ENCODE measurements at places on chromosomes 2 and 18. TPM values are rescaled to one million over a fixed set of nuclear protein-coding genes. Genes with fewer than 3 reads are reported as not detected.

DNA sequence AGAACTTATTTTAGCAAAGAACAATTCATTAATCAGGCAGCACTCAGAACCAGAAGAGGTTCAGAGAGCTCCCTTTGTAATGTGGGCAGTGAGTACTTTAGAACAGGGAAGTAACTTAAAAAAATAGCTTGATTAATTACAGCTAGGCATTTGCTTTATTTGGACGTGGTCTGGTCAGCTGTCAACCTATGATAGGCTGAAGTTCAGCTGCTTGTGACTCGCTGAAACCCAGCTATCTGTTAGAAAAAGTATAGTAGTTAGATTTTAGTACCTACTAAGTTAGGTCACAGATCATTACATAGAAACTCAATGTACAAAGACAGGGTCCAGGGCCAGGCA lies 40.0 kb downstream of the PKDCC start:
- DNase-seq = no peak

- no peak for DNase-seq
Observed at GRCh38 chr2:75538521-75539490, 21.9 kb downstream of the EVA1A start.

DNA sequence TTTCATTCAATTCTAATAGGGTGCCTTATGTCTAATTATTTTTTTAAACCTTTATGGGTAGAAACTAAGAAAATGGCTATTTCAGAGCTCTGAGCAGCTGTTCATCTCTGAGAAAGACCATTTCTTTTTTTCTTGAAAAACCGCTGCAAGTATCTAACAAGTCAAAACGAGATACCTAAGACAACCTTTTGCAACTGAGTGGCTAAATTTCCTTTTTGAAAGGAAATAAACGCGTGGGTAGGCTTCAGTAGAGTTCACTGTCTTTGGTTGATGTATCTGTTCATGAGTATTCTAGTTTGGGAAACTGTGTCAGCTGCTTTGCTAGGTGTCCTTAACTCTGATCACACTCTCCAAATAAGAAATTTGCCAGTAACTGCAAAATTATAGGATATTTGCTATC lies 104.3 kb upstream of the LINC00305 start:
- DNase-seq = no peak

GRCh38 chr2:169131587-169132512 lies 62.5 kb downstream of the DHRS9 start:
- DNase-seq = peak; percentile 40

- no peak for DNase-seq
Observed at GRCh38 chr2:41698678-41699422, 349.0 kb upstream of the PKDCC start.

DNA sequence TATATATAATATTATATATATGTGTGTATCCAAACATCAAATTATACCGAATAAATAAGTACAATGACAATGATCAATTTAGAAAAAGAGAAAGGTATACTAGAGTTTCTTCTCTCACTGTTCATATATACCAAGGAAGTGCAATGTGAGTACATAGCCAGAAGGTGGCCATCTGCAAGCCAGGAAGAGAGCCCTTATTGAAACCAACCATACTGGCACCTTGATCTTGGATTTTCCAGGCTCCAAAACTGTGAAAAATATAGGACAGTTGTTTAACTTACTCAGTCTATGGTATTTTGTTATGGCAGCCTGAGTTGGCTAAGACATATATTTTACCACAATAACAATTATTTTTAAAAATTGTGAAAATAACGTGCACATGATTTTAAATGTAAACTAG lies 1490.2 kb upstream of the SLC39A10 start:
- no peak for DNase-seq

- no peak for DNase-seq
Observed at GRCh38 chr2:168705534-168706470, 96.6 kb upstream of the NOSTRIN start.

Gene C2orf66
- total RNA-seq = 0.53 TPM

GRCh38 chr2:79716266-79716665 lies 203.4 kb downstream of the CTNNA2 start:
- no peak for DNase-seq

Gene PCARE
- not detected for total RNA-seq

Gene NYAP2
- total RNA-seq = not detected

Gene KLHL29
- 5.4 TPM for total RNA-seq

- peak; percentile 43 for DNase-seq
Observed at GRCh38 chr2:239751679-239752355, 273.3 kb downstream of the NDUFA10 start.

Gene HRH4
- 0.19 TPM for total RNA-seq

Gene KCNF1
- not detected for total RNA-seq

GRCh38 chr2:32812316-32812715 lies 134.4 kb upstream of the LTBP1 start:
- DNase-seq = no peak

Gene LAMA1
- total RNA-seq = not detected
